ENCODE measurements at places on chromosomes 12 and 14.

DNA sequence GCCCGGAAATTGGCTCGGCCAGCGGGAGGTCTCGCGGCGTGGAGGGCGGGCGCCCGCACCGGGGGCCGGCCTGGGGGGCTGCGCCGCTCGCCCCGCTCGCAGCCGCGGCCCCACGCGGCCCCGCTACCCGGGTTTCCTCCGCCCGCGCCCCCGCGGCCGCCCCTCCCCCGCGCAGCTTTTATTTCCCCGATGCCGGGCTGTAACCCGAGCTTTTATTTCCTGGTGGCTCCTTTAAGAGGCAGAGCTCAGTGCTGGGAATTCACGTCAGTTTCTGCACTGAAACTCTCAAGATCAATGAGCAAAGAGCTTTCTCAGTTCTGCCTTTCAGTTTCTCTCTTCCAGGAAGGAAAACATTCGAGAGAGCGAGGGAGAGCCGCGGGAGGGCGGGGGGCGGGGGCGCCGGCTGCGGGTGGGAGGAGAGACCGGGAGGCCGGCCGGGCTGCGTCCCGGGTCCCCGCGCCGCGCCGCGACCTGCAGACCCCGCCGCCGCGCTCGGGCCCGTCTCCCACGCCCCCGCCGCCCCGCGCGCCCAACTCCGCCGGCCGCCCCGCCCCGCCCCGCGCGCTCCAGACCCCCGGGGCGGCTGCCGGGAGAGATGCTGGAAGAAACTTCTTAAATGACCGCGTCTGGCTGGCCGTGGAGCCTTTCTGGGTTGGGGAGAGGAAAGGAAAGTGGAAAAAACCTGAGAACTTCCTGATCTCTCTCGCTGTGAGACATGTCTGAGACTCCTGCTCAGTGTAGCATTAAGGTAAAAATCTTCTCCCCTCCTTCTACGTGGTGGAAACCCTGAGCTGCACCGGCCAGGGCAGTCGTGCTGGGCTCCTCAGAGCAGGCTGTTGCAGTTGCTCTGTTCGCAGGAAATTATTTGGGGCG lies at the start of gene ETV6:
ETV6 (plus strand) TSS at position 262 of the 873 bp plus-strand sequence; CDS start at position 716, 454 bp downstream.
- no peak for DNase-seq

DNA sequence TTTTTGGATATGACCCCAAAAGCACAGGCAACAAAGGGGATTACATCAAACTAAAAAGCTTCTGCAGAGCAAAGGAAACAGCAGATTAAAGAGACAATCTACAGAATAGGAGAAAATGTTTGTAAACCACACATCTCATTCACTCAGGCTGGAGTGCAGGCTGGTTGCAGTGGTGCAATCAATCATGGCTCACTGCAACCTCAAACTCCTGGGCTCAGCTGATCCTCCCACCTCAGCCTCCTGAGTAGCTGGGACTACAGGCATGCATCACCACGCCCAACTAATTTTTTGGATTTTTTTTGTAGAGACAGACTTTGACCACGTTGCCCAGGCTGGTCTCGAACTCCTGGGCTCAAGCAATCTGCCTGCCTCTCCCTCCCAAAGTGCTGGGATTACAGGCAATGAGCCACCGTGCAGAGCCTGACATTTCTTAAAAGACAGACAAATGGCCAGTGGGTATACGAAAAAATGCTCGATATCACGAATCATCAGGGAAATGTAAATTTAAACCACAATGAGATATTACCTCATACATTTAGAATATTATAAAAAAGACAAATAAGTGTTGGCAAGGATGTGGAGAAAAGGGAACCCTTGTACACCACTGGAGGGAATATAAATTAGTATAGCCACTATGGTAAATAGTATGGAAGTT lies 9.8 kb downstream of the NCKAP5L start:
- no peak for DNase-seq

- DNase-seq = no peak
Measured at GRCh38 chr12:105315726-105316125, 14.8 kb upstream of the C12orf75 start.

DNA sequence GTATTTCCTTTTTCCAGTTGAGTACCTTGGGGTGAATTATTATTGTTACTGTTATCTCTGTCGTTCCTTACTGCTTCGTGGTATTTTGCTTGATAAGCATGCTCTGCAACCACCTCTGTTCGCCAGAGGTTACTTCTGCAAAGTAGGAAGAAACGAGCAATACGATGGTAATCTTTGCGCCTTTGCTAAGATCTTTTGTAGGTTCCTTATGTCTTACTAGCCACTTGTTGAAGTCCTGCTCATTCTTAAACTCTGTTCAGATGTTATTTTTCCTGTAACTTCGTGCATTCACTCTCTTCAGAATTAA lies 729 bp upstream of the M6PR start:
- DNase-seq = no peak

DNA sequence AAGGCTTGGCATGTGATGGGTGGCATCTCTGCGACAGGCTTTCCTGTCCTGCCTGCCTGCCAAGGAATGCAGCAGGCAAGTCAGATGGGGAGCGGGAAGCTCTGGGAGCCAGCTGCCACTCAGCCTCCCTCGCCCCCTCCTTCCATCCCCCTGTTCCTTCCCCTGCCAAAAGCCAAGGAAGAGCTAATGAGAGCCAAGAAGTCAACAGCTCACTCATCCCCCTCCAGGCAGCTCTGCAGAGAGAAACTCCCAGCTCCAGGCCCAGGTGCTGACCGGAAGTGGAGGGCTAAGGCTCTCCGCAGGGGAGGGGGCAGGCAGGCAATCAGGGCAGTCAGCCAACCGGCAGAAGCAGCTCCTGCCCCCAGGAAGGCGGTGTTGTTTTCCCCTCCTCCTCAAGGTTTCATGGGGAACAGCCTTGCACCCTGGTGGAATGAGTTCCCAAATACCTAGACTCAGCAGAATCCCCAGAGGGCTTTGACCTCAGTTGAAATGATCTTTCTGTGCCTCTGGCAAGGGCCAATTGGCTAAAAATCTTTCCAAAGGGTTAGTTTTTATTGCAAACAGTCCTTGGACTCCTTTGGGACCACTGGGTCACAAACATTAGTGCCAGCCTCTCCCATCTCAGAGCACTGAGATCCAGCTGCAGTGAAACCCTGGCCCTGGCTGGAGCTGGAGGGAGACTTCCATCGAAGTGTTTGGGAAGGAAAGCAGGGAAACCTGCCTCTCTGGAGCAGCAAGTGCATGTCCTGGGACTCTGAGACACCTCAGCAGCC lies 349.1 kb downstream of the DPF3 start:
- peak; percentile 9 for DNase-seq

GRCh38 chr14:61219673-61220072 lies 61.5 kb downstream of the TMEM30B start:
- DNase-seq = no peak

DNA sequence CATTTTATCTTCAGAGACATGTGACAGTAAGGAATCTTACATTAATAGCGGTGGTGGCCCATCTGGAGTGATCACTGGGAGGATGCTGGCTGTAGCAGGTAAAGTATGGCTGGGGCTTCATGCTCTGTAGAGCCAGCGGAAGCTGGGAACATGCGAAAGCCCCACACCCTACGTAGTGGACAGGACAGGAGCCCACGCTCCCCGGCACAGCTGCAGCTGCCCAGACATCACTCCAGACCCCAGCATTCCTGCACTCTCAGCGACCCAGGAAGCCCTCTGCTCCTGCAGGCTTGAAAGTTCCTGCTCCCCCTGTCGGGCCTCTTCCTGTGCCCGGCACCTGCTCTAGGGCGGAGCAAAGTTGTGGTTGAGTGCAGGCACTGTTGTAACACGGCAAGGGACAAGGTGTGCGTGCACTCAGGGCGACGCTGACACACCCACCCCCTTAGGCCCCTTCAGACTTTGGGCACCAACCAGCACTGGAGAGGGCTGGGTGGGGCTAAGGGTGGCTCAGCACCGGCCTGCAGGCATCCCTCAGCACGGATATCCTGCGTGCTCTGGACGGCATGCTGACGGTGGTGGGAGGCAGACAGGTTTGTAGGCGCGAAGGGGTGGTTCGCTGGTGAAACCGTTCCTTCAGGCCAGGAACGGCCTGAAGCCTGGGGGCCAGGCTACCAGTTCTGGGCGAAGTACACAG lies 568.3 kb downstream of the FSCB start:
- no peak for DNase-seq

- no peak for DNase-seq
Measured at GRCh38 chr14:58797010-58797429, 159.3 kb downstream of the DACT1 start.

- DNase-seq = no peak
Measured at GRCh38 chr12:126747530-126748149, 1519.3 kb upstream of the TMEM132C start.

GRCh38 chr12:19263672-19264071 lies 134.1 kb downstream of the PLEKHA5 start:
- peak; percentile 25 for DNase-seq

DNA sequence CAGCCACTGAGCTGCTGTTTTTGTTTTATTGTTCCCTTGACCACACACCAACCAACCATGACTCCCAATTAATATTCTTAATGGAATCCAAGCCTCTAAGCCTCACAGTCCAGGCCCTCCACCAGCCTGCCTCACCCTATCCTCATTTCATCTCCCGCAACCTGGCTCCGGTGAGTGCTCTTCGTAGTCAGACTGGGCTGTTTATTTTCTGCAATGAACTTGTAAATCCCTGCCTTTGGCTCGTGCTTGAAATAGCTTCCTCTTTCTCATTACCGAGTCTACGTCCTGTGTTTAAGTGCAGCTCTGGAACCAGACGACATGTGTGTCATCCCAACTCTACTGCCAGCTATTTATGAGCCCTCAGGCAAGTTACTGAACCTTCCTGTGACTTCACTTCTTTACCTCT lies 12.4 kb upstream of the ETFBKMT start:
- DNase-seq = no peak

- DNase-seq = no peak
Measured at GRCh38 chr12:88958946-88959345, 378.7 kb upstream of the KITLG start.

- no peak for DNase-seq
Measured at GRCh38 chr12:96445691-96446583, 43.4 kb upstream of the CFAP54 start.

GRCh38 chr12:79569679-79570078 lies 121.1 kb downstream of the PAWR start:
- no peak for DNase-seq

- no peak for DNase-seq
Measured at GRCh38 chr12:31813305-31813704, 84.5 kb upstream of the AMN1 start.

DNA sequence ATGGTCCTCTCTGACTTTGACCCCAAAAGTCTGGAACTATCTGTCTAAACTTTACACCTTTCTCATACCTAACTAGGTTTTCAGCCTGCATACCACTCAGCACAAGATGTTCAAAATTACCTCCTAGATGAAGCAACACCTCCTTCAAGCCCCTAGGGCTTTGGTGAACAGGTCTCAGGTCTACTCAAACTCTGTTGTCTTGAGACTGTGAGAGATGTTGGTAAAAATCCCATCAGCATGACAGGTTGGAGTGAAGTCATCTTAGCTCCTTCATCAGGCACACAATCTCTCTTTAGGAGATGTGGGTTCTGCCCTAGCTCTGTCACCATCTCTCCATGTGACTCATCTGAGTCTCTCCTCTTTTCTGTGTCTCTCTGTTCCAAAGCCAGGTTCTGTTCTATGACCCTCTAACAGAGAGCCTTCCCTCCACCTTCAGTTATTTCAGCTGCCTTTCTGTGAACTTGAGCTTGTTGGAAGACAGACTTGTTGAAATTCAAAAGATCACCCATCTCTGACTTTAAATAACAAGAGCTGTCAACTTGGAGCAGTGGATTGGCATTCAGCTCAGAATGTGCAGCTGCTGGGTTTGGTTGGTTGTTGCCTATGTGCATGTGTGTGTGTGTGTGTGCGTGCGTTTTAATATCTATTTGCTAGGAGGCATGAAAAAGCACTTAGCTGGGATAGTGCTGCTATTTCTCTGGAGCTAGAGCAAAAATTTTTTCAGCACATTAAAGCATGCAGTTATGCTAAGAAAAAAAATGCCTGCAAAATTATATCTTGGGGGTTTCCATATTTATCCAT lies 130.7 kb downstream of the CRACR2A start:
- DNase-seq = no peak

DNA sequence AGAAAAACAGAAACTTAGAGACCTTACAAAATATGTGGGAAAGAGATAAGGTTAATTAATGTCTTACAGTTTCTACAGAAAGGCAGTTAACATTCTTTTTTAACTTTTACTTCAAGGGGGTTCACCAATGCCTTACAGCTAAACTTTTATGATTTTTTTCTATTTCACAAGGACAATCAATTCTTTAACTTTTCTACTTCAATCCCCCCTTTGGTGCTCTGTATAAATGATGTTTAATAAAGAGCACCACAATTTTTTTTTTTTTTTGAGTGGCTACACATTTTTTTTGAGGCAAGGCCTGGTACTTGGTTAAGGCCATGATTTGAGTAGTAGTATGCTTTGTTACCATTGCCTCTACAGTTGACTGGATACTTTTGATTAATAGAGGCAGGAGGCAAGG lies 279.6 kb downstream of the PRKD1 start:
- DNase-seq = no peak

DNA sequence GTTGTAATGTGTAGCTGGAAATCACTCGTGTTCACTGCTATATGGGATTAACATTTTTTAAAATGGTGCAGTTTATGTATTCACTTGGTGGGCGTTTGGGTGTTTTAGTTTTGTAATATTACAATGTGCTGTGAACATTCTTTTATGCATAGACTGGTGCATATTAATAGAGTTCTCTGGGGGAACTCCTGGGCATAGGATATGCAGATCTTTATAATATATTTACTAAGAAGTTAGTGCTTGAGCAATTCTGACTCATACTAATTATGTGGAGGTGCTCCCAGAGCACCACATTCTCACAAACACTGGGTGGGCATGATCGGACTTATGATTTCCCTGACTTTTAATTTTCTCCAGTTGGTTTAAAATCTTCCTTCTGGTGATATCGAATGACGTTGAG lies 342.3 kb downstream of the PDZRN4 start:
- DNase-seq = no peak

DNA sequence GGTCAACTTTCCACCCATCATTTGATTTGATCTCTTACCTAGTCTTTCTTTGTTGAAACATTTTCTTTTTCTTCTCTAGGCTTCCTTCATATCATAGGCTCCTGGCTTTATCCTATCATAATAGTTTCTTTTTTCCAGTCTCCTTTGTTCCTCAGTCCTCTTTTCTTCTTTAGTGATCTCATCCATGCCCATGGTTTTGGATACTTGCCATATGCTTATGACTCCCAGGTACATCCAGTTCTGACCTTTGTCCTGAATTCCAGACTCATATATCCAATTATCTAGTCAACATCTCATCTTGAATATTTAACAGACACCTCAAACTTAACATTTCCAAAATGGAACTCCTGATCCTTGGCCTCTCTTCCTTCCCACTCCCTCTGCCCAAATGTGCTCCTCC lies 36.1 kb upstream of the KRAS start:
- no peak for DNase-seq

GRCh38 chr12:53205747-53206419 lies 1.2 kb downstream of the ITGB7 start:
- no peak for DNase-seq

DNA sequence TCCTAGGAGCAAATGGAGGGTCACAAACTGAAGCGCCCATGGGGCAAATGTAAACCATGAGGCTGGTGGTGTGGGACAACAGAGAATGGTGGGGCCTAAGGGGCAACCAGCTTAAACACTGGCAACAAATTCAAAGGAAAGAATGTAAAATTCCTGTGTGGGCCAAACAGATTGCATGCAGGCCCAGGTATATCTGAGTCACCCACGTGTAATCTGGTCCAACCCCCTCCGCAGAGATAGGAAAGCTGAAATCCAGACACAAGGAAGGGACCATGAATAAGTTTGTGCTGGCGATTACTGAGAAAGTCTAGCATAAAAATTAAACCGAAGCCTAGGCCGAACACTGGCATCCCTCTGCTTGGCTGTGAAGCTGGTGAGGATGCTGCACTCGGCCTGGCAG lies 71.6 kb downstream of the ITPK1 start:
- DNase-seq = no peak

Measured in H1 (cell line).